ENCODE measurements at places on chromosomes 6 and 20. TPM values are rescaled to one million over a fixed set of nuclear protein-coding genes. Genes with fewer than 3 reads are reported as not detected.

DNA sequence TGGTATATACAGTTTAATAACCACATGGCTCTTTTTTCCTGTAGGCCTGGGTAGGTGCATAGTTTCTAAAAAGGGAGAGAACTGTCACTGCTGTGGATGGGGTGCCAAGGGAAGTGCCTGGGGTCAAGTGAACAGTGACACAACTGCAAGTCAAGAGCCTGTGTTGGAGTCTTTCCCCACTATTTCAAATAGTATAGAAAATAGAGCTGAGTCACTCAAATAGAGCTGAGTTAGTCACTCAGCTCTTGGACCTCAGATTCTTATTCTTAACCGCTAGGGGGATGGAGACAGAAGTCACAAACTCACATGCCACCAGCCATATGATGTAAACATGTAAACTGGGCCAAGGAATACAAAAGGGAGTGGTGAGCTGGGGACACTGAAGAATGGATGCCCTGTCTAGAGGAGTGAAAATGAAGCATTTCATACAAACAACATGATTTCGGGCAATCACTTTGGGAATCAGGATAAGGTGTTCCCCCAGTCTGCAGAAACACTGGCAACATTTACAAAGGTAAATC, 2.1 kb downstream of the NQO2 start:
- DNase-seq = no peak

The HTR1E gene
- total RNA-seq = not detected

DNA sequence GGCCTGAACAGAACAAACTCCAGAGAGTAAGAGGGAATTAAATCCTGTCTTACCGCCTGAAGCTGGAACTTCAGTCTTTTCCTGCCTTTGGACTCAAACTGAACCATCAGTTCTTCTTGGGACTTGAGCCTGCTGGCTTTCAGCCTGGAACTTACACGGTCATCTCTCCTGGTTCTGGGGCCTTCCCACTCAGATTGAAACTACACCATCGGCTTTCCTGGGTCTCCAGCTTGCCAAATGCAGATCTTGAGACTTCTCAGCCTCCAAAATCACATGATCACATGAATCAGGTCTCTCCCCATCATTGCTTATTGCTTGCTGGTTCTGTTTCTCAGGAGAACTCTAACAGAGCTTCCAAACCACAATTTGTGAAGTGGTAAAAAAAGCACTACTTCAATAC, 276.3 kb downstream of the KIF16B start:
- no peak for DNase-seq

- DNase-seq = no peak
These were observed 28.5 kb upstream of the SNRPB2 start for GRCh38 chr20:16701296-16701695.

DNA sequence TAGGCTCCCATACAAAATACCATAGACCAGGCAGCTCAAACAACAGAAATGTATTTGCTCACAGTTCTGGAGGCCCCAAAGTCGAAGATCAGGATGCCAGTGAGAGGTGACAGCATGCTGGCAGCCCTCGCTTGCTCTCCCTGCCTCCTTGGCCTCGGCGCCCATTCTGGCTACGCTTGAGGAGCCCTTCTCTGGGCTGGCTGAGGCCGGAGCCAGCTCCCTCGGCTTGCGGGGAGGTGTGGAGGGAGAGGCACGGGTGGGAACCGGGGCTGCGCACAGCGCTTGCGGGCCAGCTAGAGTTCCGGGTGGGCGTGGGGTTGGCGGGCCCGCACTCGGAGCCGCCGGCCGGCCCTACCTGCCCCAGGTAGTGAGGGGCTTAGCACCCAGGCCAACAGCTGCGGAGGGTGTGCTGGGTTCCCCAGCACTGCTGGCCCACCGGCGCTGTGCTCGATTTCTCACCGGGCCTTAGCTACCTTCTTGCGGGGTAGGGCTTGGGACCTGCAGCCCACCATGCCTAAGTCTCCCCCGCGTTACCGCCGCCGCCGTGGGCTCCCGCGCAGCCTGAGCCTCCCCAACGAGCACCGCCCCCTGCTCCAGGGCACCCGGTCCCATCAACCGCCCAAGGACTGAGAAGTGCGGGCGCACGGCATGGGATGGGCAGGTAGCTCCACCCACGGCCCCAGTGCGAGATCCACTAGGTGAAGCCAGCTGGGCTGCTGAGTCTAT, 32.6 kb upstream of the SERPINB9 start:
- DNase-seq = no peak

DNA sequence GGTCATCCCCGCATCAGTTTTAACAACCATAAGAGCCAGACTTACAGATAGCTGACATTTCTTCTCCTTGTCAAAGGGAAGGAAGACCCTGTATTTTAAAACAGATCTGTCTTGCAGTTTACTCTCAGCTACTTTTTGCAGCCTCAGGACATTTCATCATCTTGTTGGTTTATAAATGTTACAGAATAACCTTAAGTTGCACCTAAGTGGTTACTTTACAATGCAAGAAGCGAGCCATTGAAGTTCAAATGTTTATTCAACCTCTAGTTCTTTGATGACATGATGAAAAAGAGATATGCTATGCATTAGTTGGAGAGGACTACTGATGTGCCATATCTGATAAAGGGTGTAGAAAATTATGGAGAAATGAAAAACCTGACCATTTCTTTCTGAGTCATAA, 187.9 kb upstream of the COL21A1 start:
- DNase-seq = no peak

The CPXM1 gene
- total RNA-seq = 9.8 TPM

GRCh38 chr6:42417641-42418112, 34.0 kb downstream of the TRERF1 start:
- no peak for DNase-seq

DNA sequence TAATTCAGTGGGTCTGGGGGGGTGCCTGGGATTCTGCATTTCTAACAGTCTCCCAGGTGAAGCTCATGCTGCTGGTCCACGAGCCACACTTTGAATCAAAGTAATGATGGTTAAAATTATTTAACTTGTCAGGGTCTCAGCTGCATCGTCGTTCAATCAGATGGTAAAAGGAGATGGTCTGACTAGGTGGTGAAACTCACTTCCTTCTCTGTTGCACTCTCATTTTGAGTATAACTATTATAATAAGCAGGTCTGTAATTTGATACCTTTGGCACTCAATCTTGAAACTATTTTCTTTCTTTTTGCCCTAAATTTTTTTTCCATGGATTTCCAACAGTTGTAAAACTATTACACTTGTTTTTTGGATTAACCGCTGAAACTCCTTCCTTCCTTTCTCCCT, 292.5 kb downstream of the FARS2 start:
- DNase-seq = no peak

The PPP1R16B gene
- total RNA-seq = 99.3 TPM

- DNase-seq = no peak
These were observed 78.1 kb upstream of the FAM83B start for GRCh38 chr6:54768494-54768893.

GRCh38 chr6:101392586-101393230, 800 bp upstream of the GRIK2 start:
- DNase-seq = no peak

DNA sequence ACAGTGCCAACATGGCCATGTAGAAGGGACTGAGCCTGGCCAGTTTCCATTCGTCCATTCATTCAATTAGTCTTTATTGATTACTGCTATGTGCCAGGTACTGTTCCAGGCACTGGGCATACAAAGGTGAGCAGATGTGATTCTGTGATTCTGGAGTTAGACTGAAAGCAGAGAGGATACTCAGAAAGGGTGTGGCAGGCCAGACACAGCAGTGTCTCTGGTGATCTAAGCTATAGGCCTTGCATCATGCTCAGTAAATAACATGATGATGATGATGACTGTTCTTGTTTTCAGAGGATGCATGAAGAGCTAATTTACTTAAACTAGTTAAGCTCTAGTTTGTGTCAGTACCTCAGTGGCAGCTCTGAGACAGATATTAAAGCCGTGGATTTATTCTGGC, 31.4 kb upstream of the FUCA2 start:
- DNase-seq = no peak

GRCh38 chr6:158040804-158041347, 59.2 kb downstream of the SYNJ2 start:
- no peak for DNase-seq

DNA sequence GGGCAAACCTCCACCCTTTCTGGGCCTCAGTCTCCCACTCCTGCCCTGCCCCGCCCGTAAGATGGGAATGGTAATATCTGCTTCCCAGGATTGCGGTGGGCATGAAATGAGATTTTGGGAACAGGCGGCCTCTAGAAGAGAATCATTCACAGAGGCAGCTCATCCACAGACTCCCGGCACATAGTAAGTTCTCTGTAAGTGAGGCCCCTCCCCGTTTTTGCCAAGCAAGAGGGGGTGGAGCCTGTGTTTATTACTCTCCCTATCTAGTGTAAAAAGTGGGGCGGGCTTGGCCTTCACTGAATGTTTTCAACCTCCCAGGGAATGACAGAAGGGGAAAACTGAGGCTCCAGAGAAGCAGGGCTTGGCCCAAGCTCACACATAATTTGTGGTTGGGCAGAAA, 20.0 kb downstream of the SUN5 start:
- no peak for DNase-seq

DNA sequence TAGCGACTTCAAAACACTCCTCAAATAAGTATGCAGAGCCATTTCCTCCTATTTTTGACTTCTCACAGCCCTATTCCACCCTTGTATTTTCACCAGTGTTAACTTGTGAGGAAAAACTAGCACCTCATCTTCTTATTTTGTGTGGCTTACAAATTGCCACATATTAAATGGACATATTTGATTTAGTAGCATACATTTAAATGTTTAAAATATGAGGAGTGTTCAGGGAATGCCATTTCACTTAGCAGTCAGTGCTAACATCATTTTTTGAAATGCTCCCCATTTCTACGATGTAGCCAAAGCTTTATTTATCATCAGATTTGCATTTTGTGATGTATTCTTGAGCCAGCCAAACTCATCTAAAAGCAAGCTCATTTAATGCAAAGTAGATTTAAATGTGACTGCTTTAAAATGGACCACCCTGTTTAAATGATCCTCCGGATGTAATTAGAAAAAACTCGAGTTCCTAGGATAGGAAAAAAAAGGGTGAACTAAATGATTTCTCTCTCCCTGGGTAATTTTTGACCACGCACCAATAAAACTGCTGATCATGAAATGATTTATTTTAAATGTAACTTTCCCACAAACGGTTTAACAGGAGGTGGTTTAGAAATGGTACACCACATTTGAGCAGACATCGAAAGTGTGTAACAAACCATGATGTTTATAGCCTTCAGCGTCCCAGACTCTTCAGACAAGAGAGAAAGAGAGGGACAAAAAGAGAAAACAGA, 172.6 kb downstream of the CD83 start:
- no peak for DNase-seq

DNA sequence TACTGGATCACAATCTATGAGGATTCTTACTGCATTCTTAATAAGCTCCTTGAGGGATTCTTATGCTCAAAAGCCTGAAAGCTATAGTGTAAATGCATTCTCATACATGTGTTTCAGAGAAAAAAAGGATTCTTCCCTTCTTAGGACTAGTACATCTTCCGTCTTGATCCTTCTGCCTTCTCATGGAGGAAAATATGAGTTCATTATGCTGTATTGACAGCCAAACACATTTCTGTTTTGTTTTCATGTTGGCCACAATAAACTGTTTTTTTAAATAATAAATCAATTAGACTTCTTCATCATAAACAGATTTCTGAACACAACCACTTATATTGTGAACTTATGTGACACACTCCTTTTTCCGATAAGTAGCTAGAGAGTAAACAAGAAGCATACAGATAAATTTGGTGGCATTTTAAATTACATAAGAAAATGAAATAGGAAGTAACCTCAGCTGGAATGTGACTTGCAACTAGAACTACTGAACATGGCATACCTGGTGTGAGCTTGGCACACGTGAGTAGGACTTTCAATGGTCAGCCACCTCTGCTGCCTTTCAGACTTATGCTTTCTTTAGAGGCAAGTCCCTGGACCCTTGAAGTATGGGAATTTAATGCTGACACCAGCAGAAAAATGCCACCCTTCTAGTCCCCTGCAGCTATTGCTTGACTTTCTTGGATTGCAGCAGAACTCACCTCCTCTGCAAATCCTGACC, 350.4 kb downstream of the BCKDHB start:
- no peak for DNase-seq

The GNAS gene
- total RNA-seq = 849 TPM

GRCh38 chr20:24578567-24579415, 109.4 kb downstream of the SYNDIG1 start:
- DNase-seq = no peak

GRCh38 chr6:105745464-105746129, 340.5 kb upstream of the PRDM1 start:
- DNase-seq = no peak

- DNase-seq = no peak
These were observed 204.2 kb downstream of the KCNQ5 start for GRCh38 chr6:72826037-72826436.

DNA sequence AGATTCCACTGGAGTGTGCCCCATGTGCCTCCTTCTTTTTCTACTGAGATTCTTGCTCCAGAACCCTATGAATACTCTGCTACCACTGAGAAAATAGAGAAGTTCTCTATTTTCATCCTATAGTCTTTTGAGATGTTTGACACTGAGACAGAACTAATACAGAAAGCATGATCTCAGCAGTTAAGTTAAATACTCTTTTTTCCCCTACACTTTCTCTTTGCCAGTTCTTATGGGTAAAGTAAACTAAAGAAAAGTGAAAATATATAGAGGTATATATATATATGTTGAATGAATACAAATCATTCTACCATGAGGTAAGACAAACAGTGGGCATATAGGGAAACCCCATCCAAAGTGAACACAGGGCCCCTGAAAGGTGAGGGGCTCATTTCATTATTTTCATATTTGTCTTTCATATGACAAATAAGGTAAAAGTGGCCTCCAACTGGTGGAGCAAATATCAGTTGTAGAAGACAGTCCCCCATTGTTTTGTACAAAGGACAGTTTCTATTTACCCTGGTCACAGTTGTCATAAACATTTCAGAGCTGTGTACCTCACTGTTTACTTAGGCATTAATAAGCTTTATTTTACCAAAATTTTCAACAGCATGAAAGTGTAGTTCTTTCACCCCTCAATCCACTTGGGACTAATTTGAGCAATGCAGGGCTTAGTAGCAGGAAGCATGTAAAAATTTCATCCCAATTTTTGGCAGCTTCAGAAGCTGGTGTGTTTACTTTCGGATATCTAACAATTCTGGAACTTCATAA, 188.3 kb upstream of the MARCKS start:
- DNase-seq = no peak

Measured in activated B cell treated with CpG ODN at 0.5 μM for 24 hours (primary cell).